Activated T-cell treated with anti-CD3 and anti-CD28 coated beads for 1 hour (primary cell): ENCODE measurements at places on chromosomes 7 and 10.

- DNase-seq, result peak; percentile 56
Observed at GRCh38 chr7:73738220-73738611, 386 bp downstream of the ABHD11 start.

- DNase-seq, result no peak
Observed at GRCh38 chr10:44703241-44704155, 207.6 kb upstream of the TMEM72 start.

GRCh38 chr7:47725031-47725780, 143.3 kb upstream of the TNS3 start:
- no peak for DNase-seq

- DNase-seq, result no peak
Observed at GRCh38 chr10:29356931-29357330, 68.1 kb downstream of the LYZL1 start.

DNA sequence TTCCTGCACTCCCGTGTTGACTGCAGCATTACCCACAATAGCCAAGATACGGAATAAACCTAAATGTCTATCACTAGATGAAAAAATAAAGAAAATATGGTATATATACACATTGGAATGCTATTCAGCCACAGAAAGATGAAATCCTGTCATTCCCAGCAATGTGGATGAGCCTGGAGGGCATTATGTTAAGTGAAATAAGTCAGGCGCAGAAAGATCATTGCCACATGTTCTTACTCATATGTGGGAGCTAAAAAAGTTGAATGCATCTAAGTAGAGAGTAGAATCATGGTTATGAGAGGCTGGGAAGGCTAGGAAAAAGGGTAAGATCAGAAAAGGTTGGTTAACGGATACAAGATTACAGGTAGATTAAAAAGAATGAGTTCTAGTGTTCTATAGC, 219.1 kb upstream of the MKI67 start:
- no peak for DNase-seq

DNA sequence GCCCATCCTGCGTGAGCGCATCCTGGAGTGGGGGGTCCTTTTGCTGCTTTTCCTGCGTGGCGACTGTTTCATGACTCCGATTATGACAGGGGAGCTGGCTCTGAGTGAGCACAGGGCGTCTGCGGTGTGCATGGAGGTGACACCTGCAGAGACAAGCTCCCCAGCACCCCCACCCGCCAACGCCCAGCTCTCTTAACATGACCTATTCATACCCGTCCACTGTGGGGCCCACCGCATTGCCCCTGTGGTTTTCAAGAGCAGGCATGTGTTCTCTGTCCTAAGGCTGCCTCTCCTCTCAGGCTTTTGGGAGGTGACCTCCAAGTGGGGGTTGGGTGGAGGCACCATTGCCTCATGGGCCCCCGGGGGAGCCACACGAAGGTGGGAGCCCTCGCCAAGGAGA, 500.7 kb downstream of the TCERG1L start:
- no peak for DNase-seq

- DNase-seq, result no peak
Observed at GRCh38 chr7:127997226-127997922, 33.9 kb downstream of the LRRC4 start.

DNA sequence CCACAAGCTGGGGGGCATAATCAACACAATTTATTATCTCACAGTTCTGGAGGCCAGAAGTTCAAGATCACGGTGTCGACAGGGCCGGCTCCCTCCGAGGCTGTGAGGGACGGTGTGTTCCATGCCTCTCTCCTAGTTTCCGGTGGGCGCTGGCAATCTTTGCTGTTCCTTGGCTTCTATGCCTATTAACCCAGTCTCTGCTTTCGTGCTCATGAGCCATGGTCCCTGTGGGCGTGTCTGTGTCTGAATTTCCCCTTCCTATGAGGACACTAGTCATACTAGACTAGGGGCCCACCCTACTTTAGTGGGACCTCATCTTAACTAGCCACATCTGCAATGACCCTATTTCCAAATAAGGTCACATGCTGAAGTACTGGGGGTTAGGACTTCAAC, 29.4 kb downstream of the HIPK2 start:
- DNase-seq, result no peak

GRCh38 chr10:128534686-128535085, 408.5 kb upstream of the MKI67 start:
- DNase-seq, result no peak

DNA sequence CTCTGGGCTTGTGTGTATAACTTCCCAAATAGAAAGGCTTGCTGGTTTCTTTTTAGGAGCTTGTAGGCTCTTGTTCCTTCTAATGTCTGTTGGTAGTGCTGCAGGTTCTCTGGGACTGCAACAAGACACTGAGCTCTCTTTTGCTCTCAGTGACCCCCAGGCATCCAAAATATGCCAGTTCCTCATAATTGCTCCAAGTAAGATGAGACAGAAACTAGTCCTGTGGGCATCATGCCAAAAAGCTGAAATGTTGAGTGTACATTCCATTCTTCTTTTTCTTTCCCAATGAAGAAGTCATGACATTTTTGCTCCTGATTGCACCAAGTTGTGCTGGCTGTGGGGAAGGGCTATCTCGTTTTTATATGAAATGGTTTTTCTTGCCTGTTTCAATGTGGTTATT, 7.1 kb upstream of the BTBD16 start:
- no peak for DNase-seq

DNA sequence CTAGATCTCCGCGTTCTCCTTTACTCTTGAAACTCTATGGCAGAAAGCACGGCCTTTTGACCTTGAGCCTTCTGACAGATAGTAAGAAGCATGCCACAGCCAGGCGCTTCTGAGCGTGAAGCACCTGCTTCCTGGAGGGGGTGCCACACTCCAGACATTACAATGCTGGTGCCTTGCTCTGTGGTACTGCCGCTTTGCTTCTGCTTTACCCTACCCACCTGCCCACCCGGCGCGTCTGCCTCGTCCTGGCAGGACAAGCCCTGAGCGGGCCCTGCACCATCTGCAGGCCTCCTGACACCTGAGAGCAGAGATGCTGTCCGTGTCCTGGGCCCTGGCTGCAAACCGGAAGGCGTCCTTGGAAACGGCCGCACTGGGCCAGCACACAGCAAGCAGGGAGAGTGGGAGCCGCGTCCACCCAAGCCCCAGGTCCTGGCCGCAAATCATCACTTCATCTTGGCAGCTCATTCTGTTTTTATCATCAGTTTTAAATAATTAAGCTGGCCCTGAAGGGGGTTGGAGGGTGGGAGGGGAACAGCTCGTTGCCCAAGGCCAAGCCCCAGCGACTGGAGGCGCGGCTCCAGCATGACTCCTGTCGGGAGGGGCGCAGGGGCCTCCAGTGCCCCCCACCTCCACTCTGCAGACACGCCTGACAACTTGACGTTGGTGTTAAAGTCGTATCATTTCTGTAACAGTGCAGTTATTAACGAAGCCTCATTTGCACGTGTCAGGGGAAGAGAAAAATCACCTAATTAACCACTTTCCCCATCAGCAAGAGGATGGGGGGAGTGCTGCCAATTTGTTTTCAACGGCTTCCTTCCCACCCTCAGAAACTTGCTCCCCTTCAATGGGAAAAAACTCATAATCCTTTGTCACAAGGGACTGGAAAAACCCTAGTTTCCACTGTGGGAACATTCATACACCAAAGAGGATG, 132.2 kb downstream of the MAD1L1 start:
- no peak for DNase-seq

DNA sequence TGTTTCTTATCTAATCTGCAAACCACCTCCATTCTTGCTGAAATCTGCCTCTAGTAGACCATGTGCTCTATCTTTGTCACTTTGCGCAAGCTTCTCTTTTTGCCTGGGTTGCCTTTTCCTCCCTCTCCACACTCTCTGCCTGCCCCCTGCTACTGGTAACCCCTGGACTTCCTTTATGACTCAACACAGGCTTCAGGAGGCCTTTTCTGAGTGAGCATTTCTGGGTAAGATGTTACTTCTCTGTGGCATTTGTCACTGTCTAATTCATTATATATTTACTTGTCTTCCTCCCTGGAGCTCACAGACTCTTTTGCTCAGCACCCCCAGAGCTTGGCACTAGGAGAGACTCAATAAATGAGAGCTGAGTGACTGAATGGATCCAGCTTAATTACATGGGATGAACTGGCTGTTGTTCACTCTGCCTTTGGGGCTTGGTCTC, 8.4 kb downstream of the GOLGA7B start:
- no peak for DNase-seq

GRCh38 chr7:150781103-150781502, 19.1 kb downstream of the TMEM176B start:
- DNase-seq, result no peak

GRCh38 chr7:155161690-155162089, 91.6 kb downstream of the HTR5A start:
- no peak for DNase-seq

- no peak for DNase-seq
Observed at GRCh38 chr7:30915751-30916150, 4.1 kb downstream of the AQP1 start.

- no peak for DNase-seq
Observed at GRCh38 chr7:50978633-50979215, 196.0 kb upstream of the GRB10 start.

DNA sequence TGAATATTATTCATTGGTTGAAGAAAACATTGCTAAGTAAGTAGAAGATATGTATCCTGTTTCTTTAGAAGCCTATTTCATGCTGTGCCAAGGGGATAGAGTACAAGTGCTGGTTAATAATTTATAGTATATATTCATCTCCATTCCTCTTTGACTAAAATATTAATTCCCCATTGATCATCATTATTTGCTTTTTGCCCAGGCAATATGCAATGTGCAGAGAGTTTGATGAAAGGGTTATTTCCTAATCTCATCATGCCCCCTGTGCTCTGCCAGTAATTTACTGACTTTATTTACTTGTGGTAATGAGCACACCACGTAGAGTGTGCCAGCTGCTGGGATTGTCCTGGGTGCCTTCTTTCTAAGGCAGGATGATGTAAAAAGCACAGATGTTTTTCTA, 180.9 kb downstream of the REEP3 start:
- no peak for DNase-seq

DNA sequence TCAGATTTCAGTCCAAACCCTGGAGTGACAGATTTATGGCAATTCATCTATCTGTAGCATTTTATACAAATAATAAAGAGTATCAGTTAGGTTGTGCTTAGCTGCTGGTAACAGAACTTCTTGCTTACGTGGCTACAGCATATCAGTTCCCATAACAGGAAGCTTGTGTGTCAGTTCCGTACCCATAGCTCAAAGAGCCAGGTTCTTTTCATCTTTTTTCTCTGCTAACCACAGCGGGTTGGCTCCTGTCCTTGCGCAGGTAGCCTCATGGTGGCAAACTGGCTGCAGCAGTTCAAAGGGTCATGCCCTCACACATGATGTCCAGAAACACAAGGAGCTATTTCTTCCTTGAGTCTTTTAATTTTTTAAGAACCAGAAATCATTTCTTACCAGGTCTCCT, 1041.8 kb downstream of the GATA3 start:
- no peak for DNase-seq

DNA sequence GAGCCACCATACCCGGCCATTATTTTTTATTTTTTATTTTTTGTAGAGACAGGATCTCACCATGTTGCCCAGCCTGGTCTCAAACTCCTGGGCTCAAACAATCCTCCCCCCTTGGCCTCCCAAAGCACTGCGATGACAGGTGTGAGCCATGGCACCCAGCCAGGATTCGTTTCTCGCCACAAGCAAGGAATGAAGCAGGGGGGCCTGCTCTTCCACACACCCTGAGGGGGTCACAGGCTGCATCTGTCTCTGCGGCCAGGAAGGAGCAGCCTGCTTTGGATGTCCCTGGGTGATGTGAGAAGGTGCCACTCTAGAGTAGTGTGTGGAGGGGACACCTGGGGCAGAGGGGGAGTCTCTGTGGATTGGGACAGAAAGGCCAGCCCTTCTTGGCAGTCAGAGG, 61.3 kb upstream of the TNRC18 start:
- DNase-seq, result no peak

DNA sequence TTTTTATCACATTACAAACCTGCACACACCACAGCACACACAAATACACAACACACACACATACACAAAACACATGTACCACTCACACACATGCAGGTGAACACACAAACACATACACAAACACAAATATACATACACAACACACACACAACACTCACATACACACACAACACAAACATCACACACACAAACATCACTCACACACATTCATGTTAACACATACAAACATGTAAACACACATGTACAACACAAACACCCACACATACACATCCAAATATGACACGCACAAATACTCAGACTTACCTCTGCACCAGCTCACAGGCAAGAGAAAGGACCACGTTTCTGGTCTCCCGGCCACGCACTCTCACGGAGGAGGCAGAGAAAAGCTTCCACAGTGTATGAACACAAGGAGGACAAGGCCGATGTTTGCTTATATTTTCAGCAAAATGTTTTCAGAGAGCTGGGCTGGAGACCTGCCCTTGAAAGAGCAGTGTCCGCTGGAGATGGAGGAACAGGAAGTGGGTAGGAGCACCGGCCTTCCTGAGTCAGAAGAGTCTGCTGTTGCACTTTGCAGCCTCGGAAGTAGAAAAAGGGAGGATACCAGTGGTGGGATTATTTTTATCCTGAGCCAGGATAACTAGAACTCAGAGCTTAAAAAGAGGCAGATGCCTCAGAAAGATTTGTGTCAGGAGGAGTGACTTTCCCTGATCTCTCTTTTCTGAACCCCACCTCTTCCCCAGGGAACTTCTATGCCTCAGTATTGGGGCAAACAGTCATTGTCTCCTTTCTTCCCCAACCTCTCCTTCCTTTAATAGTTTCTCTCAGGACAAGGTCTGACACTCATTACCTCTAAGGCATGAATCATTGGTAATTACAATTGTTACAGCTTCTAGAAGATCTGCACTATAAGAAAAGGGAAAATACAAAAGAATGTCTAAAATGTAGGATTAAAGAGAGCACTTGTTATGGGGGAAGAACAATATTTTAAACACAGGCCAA, at the start of gene GIMAP6:
Gene GIMAP6 (minus strand): TSS at position 520 of the 999 bp plus-strand sequence. CDS start 2,243 bp downstream, outside the sequence.
- peak; percentile 22 for DNase-seq

DNA sequence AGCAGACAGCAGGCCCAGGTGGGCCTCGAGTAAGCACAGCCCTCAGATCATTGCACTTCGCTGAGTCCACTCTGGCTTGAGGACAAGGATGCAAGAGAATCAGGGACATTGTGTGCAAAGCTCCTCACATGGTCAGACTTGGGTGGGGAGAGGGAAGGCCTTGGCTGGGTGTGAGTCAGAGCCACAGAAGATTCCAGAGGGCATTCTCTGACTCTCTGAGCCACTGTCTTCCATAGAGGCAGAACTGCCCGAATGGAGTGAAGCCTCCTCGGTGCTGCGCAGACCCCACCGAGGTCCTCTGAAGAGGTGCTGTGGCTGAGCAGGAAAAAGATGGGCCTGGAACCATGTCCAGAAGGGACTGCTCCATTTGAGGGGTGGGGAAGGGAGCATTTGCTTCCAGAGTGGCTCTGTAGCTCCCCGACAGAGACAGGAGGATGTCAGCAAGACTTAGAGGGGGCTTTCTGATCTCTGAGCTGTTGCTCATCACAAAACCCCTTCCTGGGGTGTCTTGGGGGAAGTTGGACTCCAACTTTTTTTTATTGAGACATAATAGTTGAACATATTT, 120.8 kb downstream of the PTPN20 start:
- no peak for DNase-seq

GRCh38 chr7:44750921-44751571, 2.4 kb downstream of the ZMIZ2 start:
- no peak for DNase-seq

- DNase-seq, result no peak
Observed at GRCh38 chr10:130751106-130751840, 560.2 kb downstream of the TCERG1L start.
